RCC 7860 (cell line): ENCODE measurements at places on chromosomes 5 and 9.

GRCh38 chr9:116027096-116027495, 126.5 kb upstream of the PAPPA start:
- peak; percentile 37 for DNase-seq

DNA sequence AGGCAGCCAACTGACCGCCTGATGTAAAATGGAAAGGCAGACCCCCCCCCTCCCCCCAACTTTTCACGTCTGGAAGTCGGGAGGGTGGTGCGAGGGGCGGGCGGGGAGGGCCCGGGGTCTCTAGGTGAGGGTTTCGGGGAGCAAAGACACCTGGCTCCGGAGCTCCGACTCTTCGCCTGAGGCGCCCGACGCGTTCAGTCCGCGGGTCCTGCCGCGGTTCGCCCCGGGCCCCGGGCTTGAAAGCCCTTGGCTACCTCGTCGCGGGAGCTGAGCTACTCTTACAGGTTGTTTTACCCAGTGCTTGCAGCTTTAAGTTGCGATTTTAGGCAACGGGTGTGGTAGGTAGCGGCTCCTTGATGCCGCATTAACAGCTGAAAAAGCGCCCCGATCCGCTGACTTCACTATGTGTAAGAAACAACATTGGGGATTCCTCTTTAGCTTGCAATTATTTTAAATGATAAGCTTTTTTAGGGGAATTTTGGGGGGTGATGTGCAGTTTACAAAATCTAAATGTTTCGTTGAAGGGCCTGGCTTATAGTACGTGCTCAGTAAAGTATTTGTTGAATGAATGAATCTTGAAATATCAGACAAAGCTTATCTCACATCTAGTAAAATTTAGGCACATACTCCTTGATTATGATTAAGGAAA, 722 bp downstream of the CDC42SE2 start:
- no peak for DNase-seq

DNA sequence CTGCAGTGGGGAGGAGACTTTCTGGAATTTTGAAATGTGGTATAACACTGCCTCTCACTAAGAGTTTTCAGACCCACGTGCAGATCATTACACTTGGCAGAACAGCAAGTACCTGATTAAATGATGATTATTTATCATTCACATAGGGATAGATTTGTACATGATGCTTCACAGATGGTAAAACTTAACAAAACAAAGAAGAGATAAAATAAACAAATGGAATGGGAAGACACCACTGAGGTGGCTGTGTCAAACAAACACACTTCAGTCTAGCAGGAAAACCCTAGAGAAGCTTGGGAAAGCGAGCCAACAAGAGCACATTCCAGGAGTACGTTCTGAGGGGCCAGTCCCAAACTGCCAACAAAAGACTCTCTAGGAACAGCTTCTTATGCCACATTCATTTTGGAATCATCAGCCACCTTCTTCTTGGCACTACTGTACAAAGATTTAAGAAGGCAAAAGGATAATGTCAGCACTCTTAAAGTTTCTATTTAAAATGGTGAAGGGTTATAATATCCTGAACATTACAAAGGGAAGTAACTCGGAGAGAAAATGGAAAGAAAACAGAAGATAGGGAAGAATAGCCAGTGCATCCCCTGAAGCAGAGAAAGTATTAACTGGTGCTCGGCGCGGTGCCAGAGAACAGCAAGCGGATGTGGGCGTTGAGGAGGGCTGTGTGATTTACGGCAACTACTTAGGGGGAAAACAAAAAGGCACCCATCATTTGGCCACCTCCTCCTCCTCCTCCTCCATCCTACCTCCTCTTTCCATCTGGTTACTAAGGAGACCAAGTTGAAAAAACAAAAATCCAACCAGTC, 1.6 kb downstream of the MED27 start:
- DNase-seq = peak; percentile 56

- DNase-seq = no peak
Measured at GRCh38 chr5:60453186-60453976, 246.6 kb downstream of the DEPDC1B start.

- DNase-seq = peak; percentile 29
Measured at GRCh38 chr9:33133186-33133585, 34.0 kb downstream of the B4GALT1 start.

- no peak for DNase-seq
Measured at GRCh38 chr9:94907264-94907936, 180.9 kb downstream of the AOPEP start.

DNA sequence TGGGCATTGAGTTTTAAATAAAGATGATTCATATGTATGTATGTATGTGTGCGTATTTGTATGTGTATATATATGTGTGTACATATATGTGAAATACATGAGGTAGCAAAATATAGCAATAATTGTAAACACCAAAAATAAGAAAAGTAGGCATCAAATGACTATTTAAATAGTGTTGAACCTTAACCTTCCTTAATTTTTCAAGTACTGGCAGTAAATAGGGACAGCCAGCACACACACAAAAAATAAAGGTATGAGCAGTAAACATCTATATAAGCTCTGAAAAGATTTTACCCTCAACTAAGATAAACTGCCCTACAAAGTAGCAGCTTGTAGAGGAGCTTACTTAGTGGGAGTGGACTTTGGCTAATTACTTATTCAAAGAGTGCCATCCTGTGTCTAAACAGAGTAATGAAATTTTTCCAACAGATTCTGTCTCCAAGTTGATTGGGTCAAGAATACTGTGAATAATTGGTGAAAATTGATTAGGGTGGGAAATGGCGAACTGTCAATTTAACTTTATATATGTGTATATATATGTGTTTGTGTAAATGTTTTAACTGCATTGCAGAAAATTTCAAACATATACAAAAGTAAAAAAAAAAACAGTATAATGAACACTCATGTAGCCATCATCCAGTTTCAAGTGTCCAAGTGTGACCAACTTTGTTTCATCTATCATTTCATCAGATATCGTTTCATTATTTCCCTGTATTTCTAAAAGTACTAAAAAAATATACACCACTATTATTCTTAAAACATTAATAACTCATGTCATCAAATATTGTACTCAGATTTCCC, 2.0 kb upstream of the ADAMTS6 start:
- peak; percentile 32 for DNase-seq

DNA sequence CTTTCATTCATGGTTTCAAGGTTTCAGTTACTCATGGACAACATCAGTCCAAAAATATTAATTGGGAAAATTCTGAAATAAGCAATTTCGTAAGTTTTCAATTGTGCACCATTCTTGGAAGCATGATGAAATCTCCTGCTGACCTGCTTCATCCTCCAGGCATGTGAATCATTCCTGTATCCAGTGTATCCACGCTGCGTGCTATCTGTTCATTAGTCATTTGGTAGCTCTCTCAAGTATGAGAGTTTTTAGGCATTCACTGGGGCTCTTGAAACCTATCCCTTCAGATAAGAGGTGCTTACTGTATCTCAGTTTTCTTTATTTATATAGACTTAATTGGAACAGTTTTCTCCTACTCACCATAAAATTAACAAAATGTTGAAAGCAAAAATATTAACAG, 293.0 kb downstream of the CDH12 start:
- no peak for DNase-seq

DNA sequence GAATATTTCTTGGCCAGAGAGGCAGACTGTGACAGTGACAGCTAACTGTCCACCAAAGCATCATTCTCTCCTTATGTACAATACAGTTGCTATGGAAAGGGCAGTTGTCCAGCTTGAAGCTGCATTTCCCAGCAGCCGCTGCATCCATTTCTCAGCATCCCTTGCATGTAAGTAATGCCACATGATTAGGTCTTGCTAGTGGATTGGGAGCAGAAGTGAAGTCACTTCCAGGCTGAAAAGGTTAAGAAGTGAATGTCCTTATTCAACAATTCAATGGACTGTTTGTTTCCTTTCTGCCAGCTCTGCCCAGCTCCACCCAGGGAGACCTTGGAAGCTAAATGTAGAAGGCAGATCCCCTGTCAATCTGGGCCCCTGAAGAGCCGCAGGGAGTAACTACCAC, 26.1 kb upstream of the RETREG1 start:
- no peak for DNase-seq

DNA sequence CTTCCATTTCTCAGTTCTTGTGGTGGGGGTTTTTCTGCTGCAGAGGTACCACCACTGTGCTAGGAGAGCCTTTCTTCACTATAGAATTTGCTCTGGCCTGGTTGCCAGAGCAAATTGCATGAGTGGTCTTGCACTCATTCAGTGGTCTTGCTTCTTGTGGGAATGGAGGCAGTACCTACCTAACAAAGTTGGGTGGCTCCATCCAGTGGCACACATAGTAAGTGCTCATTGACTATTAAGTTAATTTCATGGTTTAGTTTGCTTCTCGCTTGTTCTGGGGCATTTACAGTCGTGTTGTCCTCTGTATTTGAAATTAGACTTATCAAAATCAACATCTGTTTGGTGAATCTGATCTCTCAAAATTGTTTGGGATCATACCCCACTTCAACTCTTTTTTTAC, 23.0 kb downstream of the SLC28A3 start:
- DNase-seq = no peak

DNA sequence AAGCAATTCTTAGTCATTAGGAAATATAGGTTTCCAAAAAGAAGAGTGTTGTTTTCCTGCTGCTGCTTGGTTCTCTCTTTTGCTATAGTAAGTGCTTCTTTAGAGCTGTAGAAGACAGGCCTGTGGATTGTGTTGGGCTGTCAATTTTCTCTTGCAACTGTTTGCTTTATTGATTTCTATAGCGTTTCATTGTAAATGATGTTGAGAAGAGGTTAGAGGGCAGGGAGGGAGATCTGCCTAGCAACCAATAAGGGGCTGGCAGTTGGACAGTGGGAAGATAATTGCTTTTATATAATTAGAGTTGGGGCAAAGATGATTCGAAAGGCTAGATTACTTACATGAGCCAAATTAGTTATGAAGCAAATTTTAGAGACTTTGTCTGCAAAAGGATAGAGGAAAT, 11.1 kb downstream of the UNC13B start:
- no peak for DNase-seq

DNA sequence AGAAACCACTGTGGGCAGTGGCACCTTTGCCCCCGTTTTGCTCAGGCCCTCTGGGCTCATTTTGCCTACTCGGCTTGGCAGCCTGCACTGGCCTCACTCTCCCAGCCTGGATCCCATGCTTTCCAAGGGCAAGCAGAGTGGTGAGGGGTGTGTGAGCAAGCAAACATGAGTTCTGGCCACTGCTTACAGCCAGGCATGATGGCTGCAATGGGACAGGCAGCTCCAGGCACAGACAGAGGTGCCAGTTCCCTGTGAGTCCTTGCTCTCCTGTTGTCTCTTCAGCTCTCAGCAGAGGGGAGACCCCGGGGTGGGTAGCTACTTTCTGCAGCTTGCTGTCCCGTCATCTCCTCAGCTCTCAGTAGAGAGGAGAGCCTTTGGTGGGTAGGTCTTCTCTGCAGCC, 35.2 kb upstream of the TYRP1 start:
- no peak for DNase-seq

DNA sequence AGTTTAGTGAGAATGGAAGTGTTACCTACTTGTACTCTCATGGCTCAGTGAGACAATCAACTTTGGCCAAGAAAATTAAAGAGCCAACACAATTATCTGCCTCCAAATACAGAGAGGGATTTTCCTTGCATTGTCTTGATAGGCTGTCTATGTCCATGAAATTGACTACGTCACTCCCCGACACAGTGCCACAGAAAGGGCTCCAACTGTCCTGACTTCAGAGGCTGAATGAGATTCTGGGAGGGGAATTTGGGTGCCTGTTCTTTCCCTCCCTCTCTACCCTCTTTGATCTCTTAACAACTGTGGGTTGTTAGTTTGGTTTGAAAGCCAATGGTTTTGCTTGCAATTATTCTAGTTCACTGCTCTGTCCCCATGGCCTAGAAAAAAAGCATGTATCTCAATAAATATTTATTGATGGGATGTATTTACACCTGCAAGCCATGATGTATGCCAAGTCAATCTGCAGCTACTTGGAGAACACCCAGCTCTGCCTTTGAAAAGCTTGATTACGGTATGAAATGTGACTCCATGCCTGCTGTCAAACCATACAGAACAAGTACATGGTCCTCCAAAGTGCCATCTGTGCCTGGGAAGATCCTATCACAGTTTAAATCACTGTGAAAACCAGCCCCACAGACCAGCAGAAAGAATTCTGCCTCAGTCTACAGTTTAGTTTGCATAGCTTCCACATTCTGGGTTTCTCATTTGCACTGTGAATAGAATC, 37.3 kb downstream of the CAPSL start:
- no peak for DNase-seq

- peak; percentile 31 for DNase-seq
Measured at GRCh38 chr5:147949711-147950573, 43.6 kb upstream of the C5orf46 start.

GRCh38 chr9:99778836-99779235, 42.8 kb upstream of the NR4A3 start:
- DNase-seq = no peak

- no peak for DNase-seq
Measured at GRCh38 chr9:98866435-98867102, 59.1 kb downstream of the GALNT12 start.

DNA sequence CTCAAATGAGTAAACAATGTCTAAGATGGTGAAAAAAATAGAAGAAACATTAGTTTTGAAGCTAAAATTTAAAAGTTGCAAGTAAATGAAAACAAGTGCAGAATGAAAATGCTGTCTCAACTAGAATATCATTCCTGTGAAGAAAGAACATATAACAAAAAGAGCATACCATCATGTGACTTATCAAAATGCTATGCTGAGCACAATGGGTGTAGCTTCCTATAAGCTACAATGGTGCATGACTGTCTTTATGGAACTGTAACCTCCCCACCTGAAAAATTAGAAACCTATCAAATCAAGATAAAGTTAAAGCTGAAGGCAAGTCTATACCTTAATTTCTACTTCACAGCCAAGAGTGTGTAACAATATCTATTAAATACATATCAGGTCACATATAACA, 192.0 kb downstream of the AP3B1 start:
- no peak for DNase-seq

DNA sequence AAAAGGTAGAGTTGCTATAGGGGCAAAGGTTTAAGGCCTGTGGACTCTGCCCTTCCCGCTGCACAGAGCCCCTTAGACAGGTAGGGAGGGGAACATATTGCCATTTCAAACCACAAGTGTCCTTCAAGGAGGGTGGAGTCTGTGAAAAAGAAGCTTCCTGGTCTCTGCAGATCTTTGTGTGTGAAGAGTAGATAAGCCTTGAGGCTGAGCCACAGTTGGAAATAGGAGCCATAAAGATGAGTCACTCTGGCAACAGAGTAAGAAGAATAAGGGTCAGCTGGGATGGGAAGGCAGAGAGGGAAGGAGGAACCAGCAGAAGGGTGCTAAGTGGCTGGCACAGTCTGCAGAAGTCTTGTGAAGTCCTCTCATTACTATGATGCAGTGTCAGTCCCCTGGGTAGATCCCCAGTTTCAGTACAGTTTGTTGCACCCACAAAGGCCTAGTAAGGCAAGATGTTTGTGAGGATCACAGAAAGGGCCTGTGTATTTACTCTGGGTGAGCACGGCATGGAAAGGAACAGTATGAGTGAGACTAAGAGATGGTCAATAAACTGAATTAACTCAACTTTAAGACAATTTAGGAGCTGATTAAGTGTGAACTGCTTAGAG, 18.1 kb downstream of the GRXCR2 start:
- peak; percentile 81 for DNase-seq

GRCh38 chr5:77423022-77423750, 68.9 kb downstream of the WDR41 start:
- DNase-seq = no peak

DNA sequence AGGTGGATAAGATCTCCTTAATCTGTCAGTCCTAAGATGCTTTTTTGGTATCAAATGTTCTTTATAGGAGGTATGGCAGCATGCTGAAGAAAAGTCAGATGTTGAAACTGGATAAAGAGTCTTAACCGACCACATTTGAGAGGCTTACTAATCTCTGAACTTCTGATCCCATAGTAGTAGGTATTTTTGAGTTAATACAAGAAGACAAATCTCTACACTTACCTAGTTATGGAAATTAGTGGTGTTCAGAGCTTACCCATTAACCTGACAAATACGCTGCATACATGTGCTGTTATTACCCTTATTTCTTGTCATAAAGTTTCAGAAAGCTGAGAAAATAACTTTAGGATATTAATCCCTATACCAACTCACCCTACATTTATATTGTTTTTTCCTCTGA, 83.0 kb downstream of the ISL1 start:
- DNase-seq = no peak
